ENCODE measurements at places on chromosomes 3 and 15.

- no peak for DNase-seq
Observed at GRCh38 chr15:39833515-39833981, 50.9 kb upstream of the FSIP1 start.

DNA sequence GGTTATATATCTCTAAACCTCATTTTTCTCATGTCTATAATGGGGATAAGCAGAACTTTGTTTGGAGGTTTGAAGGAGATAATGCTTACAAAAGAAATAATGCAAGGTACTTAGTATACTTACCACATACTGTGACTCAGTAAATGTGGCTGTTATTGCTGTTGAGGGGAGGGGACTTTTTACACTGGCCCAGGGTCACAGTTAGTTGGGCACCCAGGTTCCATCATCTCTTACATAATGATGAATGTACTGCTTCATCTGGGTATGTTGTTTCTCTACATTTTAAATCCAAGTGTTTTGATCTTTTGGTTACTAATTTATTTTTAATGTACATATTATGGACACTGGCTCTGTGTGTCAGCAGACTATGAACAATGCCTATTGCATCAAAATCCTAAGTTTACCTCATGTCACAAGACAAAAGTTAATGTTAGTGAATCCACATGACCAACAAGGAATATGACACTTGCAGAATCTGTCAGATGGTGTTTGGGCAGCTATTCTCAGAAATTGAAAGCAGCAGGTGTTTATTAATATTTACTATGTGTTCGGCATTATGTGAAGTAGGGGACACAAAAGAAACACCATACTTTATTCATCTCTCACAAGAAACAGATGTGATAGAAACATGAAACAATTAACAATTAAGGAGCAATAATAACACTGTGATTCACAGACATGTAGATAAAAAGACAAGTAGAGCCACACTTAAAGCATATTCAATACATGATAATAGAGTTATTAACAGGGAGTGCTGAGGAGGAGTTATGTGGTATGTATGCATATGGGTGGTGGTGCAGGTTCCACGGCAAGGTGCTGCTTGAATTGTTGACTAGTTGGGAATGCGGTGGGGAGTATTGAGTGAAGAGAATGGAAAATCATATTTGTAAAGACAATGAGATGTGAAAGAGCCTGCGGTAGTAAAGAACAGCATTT lies 109.7 kb downstream of the GALK2 start:
- no peak for DNase-seq

- no peak for DNase-seq
Observed at GRCh38 chr15:101694261-101694660, 30.0 kb downstream of the TARS3 start.

DNA sequence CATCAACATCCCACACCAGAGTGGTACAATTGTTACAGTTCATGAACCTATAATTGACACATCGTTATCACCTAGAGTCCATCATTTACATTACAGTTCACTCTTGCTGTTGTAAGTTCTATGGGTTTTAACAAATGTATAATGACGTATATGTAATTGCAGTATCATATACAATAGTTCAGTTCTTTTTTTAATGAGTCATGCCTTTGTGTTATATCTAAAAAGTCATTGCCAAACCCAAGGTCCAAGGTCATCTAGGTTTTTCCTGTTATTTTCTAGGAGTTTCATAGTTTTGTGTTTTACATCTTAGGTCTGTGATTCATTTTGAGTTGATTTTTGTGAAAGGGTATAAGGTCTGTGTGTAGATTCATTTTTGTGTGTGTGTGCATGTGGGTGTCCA lies 160.9 kb upstream of the GALNT15 start:
- DNase-seq = no peak

DNA sequence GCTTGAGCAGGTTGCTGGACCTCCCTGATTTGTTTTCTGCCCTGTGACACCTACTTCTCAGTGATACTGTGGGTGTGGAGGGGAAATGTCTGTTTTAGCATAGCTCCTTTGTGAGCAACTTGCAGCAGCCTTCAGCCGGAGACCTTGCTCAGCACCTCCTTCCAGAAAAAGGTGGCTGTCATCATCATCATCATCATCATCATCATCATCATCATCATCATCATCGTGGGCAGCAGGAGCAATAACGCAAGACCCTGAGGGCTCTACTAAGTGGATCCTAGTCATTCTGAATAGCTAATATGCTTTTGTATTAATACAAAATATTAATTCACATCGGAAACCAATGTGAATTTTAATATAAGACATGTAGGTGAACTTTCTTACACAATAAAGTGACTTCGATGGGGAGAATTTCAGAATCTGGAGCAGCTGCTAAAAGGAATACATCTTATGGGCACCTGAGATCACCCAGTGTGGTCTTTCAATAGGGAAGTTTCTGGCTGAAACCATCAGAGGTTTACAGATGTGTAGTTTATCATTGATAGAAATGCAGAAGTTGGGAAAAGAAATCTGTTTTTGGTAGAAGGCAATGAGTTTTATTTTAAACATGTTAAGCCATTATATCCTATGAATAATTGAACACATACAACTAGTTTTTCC lies 8.6 kb downstream of the GABRR3 start:
- DNase-seq = no peak

- DNase-seq = no peak
Observed at GRCh38 chr3:78665101-78665500, 1102.7 kb downstream of the ROBO1 start.

- DNase-seq = no peak
Observed at GRCh38 chr3:15997274-15997943, 177.1 kb upstream of the GALNT15 start.

- DNase-seq = no peak
Observed at GRCh38 chr3:151052756-151053155, 32.7 kb upstream of the MED12L start.

DNA sequence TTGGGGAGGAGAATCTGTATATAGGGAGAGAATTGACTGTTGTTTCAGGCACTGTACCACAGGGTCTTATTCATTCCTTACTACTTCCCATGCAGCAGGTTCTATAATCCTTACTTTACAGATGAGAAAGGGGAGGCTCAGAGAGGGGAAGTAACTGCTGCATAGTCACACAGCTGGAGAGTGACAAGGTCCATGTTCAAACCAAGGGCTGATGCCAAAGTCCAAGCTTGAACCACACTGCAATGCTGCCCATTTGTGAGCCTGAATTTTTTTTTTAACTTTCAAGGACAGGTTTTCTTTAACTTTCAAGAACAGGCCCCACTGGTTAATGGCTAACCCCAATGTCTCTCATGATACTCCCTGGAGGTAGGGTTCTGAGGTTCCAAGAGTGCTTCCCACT lies 26.2 kb downstream of the RBP2 start:
- no peak for DNase-seq

DNA sequence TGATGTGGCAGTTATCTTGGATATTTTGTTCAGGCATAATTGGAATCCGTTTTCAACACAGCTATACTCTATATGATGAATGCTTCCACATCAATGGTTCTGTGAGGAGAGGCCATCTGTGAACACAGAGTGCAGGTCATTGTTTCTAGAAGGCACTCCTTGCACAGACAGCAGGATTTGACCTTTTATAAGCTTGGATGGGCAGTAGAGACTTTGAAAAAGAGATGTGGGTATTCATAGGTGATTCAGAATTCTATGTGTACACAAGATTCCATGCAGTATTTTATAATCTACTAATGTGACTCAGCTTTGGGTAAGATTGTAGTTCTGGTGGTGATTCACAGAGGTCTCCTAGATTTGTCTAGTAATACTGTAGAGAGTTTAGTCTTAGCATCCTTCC lies 12.5 kb downstream of the ARPP21 start:
- no peak for DNase-seq

- DNase-seq = peak; percentile 51
Observed at GRCh38 chr3:176514297-176514696, 683.0 kb downstream of the TBL1XR1 start.

- peak; percentile 3 for DNase-seq
Observed at GRCh38 chr3:176579711-176580185, 617.5 kb downstream of the TBL1XR1 start.

- DNase-seq = no peak
Observed at GRCh38 chr3:99865321-99865720, 47.7 kb downstream of the CMSS1 start.

DNA sequence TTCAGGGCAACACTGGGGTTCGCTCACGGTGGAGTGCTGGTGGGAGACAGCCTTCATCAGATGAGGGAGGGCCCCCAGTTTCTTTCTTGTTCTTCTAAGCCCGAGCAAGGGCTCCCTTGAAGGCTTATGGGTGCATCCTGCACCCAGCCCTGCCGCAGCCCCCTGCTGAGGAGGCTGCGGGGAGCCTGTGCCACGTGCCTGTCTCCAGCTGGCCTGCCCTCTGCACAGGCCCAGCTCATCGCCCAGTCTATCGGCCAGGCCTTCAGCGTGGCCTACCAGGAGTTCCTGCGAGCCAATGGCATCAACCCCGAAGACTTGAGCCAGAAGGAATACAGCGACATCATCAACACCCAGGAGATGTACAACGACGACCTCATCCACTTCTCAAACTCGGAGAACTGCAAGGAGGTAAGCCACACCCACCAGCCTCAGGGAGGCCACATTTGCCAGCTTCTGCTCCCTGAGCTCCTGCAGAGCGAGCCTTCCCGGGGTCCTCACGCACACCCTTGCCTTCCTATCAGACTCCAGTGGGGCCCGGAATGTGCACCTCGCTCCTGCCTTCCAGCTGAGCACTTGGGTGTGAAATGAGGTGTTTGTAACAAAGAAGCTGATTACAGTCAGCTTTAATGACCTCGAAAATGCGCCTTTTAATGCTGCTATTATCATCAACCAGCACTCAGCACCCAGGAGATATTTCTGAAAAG lies 164.3 kb downstream of the NSMCE3 start:
- no peak for DNase-seq
